RPMI8226 (cell line): ENCODE measurements at places on chromosomes 2 and 18.

GRCh38 chr2:186325827-186326535 is 160.1 kb upstream of the ZC3H15 start:
- no peak for DNase-seq

- no peak for DNase-seq
These were observed 115.4 kb upstream of the CDC42EP3 start for GRCh38 chr2:37786854-37787253.

DNA sequence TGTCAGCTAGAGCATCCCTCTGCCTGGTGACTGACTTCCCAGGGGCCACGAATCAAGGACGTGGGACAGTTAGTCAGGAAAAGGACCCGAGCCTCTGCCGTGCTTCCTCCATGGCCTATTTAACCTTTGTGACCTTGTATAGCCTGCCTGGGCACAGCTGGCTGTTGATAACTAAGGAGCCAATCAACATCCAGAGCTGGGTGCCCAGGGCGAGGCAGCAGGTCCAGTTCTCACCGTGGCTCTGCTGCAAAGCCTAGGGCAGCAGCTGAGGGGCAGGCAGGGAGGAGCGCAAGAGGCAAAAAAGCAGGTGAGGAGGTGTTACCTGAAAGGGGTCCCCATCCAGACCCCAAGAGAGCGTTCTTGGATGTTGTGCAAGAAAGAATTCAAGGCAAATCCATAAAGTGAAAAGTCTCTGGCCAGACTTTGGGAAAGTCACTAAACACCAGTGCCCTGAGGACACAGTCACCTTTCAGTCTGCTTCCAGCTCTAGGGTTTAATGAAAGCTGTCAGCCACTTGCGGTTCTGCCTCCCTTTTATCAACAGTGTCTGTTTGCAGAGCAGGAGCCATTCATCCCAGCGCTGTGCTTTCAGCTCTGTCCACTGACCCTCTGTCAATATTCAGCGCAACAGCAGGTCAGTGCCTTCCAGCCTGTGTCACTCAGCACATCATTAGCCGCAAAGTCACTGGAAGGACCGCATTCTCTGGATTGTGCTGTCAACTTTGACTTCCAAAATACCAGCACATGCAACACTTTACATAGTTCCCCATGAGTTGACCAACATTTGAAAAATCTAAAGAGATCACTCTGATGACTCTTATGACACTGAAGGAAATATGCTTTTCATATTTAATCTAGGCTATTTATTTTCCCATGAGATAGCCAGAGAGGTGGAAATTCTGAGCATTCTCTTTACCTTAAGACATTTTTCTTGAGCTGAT is 38.6 kb upstream of the ASAP2 start:
- DNase-seq = no peak

DNA sequence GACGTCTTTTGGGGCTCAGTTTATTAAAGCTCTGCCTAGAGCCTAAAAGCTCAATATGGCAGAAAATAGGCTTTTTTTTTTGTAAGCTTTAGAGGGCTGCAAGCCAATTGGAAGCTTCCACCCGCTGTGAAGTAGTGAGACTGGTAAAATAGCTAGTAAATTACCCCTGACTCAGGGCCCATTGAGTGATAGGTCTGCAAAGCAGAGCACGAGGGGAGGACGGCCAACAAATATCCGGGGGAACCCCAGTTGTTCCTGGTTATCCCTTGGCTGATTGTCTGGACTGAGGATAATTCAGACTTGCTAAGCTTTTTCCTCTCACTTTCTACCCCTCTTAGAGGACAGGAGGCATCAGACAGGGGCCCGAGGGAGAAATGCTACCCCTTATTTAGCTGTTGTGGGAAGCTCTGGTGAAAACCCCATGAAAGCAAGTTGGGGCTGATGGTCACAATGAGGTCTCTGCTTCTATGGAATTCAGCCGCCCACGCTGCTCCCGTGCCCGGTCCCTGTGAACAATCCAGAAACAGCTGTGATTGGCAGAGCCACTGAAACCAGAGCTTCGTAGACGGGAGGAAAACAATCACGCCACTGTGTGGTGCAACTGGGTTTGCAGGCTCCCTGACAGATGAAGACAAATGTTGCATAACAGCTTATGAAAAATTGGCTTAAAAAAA is 141.9 kb upstream of the LGALSL start:
- DNase-seq = peak; percentile 45

GRCh38 chr18:1658908-1659566 is 754.4 kb downstream of the ADCYAP1 start:
- DNase-seq = no peak

- no peak for DNase-seq
These were observed 18.7 kb upstream of the DUSP2 start for GRCh38 chr2:96163768-96164429.

DNA sequence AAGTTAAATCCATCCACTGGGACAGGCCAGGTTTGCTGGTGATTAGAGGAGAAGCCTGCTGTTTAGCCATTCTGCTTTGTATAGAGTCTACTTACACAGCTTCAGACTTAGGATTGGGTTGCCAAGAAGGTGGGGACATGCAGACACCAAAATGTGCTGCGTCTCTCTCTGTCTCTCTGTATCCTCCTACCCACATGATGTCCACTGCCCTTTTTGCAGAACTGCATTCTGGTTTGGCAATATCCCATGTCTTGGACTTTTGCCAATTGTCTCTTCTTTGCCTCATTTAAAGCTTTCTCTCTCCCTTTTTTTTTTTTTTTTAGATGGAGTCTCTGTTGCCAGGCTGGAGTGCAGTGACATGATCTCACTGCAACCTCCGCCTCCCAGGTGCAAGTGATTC is 261.1 kb upstream of the FN1 start:
- peak; percentile 10 for DNase-seq

GRCh38 chr2:16669388-16669787 is 3.8 kb upstream of the CYRIA start:
- DNase-seq = no peak

DNA sequence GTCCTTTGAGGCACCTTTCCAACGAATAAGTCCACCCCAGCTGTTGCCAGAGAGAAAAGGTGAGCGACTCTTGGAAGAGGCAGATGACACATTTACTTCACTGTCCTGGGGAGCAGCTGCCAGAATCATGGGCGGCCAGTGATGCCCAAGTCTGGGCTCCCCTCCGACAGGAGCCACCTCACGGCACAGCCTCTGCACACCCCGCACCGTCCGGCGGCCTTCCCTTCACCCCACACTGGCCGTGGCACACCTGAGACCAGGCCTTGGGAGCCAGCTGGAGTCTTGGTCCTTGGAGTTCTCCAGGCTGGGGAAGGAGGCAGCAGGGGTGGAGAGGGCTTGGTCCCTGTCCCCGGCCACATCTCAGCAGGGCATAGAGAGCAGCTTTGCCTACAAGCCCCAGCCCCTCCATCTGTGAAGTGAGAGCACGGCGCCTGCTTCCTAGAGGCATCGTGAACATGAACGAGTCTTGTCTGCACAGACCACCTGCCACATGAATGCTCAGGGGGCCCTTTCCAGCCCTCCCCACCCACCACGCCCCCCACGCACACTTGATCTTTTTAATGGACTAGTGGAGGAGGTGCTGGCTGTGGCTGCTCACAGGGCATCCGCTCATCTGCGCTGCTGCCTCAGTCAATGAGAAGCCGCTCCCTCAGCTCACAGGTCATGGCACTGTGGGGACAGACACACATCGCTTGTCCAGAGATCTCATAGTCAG is 400.2 kb upstream of the MYT1L start:
- no peak for DNase-seq

GRCh38 chr2:221042926-221043325 is 529.2 kb downstream of the EPHA4 start:
- no peak for DNase-seq
